Urinary bladder (tissue), 4 donors: ENCODE measurements at places on chromosomes 1 and 21.

DNA sequence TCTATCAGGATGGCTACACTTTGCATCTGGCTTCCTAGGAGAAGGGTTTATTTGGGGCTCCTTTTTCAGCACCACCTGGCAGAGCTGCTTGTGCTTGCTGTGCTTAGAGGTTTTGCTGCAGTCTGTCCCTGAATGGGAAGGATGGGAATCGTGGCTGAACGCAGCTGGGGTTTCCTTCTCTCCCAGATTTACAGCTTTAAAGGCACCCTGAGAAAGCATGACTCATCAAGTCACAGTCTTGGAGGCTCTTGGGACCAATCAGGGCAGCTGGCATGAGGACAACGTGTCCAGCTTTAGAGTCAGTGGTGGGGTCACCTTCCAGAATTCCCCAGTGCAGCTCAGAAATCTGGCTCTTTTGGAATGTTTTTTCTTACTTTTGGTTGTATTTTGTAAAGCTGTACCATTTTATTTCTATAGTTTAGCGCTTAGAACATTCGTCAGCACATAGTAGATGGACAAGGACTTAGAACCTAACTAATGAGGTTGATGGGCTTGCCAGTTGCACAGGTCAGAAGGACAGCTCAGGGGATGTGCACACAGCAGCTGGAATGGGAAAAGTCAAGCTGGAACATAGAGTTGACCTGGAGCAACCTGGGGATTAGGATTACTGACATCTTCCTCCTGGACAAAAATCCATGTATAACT is 222.6 kb downstream of the PRDM2 start:
- DNase-seq, result no peak

DNA sequence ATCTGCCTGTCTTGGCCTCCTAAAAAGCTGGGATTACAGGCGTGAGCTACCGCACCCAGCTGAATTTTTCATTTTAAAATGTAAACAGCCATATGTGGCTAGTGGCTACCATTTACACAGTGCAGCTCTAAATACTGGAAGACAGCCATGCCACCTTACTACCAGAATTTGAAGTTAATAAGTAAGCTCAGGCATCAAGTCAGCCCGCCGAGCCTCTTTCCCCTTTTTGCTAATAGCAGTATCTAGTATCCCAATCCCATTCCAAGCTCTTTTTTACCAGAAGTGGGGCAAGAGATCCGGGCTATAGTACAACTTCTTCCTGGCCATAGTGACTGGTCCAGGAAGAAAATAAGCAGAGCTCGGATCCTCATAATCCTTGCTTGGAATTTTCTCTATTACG is 15.1 kb downstream of the TAF13 start:
- DNase-seq, result no peak

DNA sequence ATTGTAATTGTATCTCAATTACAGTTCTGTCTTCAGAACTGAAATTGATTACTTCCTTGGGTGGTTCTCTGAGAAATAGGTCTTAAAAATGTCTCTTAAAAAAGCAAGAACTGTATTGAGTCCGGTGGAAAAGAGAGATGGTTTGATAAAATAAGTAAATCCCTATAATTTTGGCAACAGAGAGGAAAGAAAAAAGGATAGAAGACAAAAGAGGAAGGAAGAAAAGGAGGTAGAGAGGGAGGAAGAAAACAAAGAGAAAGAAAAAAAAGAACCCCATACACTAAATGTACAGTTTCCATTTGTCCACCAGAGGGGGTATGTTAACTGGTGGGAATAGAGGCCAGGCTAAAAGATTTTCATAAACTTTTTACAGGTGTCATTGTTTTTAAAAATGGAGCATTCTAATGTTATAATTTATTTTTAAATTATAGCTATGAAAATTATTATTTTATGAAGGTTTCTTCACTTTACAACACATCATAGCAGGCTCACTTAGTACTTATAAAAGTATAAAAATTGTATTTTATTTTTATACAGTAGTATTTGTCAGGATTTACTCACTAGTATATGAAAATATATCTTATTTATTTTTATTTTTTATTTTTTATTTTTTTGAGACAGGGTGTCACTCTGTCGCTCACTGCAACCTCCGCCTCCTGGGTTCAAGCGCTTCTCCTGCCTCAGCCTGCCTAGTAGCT is 2.1 kb upstream of the UBE2T start:
- no peak for DNase-seq

GRCh38 chr1:181106022-181106312 is 17.5 kb downstream of the IER5 start:
- DNase-seq, result no peak

- DNase-seq, result no peak
Observed at GRCh38 chr1:229230140-229230892, 40.6 kb upstream of the RAB4A start.

DNA sequence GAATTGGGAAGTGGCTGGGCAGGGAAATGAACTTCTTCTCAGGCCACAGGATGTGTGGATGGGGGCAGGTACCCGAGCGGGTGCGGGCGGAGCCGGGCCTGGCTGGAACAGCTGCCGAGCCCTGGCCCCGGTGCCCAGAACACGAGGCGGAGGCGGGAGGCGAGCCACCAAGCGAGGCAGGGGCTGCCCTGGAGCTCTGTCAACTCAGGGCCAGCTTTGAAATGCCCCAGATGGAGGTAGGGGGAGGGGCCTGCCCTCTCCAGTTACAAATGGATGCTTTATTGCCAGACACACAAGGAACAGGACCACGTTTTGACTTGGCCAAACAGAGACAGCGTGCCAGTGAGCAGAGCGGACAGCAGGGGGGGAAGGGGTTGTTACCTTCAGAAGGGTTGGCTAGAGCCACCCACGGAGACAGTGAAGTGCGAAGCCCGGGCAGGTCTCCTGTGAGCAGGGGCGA is 240.4 kb downstream of the SDCCAG8 start:
- DNase-seq, result no peak

- no peak for DNase-seq
Observed at GRCh38 chr1:88296227-88296626, 387.8 kb upstream of the PKN2 start.

DNA sequence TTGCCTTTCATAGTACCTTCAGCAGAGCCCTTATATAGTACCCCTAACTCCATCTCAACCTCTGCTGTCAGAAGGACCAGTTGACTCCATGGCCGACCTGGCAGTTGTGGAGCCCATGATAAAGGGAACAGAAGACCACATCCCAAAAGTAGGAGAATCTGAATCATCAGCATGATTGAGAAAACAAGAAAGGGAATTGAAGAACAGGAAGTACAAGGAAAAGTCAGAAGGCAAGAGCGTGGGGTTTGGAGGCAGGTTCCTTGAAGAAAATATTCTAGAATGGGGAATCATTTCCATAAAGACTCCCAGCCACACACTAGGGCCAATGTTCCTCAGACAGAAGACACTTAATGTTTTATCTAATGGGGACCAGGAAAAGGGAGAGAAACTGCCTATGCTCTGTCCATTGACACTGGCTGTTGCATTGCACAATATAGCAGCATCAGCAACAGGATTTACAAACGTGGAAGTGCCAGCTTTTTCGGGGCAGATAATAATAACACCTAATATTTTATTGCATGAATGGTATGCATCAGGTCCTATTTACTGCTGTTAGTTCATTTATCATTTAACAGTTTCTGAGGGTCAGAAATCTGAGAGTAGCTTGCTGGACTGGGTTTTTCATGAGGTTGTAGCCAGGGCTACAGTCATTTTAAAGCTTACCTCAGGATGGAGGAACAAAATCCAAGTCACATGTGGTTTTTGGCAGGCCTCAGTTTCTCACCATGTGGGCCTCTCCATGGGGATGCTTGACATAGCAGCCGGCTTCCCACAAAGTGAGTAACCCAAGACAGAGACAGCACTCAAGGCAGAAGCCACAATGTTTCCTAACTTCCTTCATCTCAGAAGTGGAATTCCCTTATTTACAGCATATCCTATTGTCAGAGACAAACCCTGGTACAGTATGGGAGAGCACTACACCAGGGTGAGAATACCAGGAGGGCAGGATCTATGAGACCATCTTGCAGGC is 483.4 kb downstream of the PLPP3 start:
- DNase-seq, result no peak

DNA sequence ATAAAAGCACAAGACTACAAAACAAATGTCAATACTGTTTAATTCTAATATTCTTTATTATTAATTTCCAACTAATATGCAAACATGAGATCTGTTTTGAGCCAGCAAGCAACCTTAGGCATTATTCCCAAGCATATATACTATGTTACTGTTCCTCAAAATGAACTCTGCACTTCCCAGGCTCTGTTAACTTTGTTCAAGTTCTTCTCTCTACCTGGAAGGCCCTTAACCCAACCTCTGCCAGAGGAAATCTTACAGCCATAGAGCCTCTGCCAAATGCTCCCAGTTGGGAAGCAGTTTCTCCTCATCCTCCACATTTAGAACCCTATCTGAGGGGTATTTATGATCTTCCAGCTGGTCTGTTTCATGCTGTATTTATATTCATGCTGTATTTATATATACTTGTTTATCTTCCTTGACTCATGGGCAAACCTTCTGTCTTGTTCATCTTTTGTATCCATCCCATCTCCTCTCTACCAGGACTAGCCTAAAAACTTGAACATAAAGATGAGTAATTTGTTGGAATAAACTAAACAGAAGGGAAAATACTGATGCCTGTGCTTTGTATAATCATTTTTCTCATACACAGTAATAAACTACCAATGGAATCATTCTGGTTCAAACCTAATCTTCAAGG is 5.3 kb downstream of the IVNS1ABP start:
- no peak for DNase-seq

DNA sequence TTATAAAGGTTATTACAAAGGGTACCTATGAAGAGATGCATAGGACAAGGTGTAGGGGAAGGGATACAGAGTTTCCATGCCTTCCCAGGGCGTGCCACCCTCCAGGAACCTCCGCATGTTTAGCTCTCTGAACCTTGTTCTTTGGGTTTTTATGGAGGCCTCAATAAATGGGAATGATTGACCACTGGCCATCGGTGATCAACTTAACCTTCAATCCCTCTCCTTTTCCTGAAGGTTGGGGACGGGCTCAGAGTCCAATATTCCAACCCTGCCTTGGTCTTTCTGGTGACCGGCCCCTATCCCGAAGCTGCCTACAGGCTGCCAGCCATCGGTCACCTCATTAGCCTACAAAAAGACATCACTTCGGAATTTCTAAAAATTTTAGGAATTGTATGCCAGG is 11.7 kb downstream of the CD244 start:
- DNase-seq, result no peak

DNA sequence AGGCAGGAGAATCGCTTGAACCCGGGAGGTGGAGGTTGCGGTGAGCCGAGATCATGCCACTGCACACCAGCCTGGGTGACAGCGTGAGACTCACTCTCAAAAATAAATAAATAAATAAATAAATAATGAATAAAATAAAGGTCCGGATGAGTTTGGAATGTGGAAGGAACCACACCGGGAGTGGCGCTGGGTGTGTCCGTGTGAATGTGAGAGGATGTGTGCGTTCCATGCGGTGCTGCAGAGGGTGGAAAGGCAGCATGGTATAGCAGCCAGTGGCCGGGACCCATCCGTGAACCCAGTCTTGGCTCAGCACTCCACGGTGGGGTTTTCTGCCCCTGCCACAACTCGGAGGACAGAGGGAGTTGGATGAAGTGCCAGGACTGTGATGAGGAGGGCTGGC is 56.2 kb upstream of the POFUT2 start:
- no peak for DNase-seq

DNA sequence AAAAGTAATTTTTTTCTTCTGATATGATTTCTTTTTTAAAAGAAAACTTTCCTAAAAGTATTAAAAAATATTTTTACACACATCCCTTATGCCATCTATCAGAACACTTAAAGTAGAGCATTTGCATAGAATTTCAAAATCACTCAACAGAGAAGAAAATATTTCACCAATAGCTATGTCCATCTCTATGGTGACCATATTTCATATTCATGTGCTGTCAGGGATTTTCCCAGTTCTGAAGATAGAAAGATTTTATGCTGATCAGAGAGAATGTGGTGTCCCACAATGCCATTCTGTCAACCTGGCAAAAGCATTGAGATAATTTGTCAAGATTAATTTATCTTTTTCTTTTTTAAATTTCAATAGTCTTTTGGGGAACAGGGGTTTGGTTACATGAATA is 87.0 kb downstream of the C4BPA start:
- DNase-seq, result no peak

DNA sequence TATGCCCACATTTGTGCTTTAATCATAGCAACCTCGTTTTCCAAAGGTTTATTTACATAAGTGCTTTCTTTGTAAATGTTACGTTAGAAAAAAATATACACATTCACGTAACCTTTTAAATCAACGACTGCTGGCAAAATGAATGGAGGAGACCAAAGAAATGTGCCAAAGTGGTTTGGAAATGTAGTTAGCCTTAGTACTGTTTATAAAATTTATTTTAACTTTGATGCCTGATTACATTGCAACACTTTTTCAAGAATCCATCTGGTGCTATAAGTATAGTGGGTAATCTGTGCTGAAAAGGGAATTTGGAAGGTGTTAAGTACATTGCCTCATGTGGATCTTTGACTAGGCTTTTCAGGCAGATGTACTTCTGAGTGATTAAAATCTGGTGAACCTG is 108.9 kb downstream of the IFI44 start:
- DNase-seq, result no peak

- DNase-seq, result no peak
Observed at GRCh38 chr1:88980870-88981269, 11.6 kb downstream of the KYAT3 start.

DNA sequence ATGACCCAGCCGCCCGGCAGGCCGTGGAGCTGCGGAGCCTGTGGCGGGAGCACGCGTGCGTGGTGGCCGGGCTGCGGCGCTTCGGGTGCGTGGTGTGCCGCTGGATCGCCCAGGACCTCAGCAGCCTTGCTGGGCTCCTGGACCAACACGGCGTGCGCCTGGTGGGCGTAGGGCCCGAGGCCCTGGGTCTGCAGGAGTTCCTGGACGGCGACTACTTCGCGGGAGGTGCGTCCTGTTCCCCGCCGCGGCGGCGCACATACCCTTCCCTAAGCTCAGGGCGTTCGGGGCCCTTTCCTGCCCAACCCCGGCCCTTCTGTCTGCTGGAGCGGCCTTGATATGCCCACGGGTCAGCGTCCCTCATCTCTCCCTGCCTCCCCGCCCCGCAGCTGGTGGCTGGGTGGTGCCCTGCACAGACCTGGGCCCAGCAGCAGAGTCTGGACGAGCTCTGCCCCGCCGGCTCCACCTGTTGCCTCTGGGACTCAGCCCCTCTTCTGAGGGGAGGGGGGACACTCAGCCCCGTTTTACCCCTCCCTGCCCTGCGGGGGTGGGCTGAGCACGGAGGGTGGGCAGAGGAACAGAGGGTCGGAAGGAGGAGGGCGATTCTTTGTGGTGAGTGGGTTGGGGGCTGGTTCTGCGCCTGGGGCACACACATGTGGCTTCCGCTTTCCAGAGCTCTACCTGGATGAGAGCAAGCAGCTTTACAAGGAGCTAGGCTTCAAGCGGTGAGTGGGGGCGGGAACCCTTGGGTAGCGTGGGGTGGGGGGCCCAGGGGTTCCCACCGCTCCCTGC is 688 bp downstream of the PRXL2B start:
- DNase-seq, result no peak

GRCh38 chr21:44569861-44570517 is 3.5 kb upstream of the KRTAP10-4 start:
- DNase-seq, result no peak

DNA sequence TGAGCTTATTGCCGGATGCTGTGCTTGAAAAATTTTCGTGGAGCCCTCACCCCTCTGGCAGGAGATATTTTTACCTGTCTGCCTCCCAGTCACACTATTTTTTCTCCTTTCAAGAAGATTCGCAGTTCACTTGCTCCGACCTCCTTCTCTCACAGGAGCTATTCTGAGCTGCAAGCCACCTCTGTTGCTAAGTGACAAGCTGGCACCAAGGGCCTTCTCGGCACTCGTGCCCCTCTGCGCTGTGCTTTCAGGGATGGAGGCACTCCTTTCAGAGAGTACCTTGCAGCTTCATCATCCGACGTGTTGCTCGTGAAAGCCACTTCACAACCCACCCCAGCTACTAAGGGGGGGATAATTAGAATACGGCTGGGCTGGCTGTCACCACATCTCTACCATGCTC is 11.6 kb downstream of the SLC6A17 start:
- DNase-seq, result no peak
